DMS79 (cell line): ENCODE measurements at places on chromosomes 1 and 21.

DNA sequence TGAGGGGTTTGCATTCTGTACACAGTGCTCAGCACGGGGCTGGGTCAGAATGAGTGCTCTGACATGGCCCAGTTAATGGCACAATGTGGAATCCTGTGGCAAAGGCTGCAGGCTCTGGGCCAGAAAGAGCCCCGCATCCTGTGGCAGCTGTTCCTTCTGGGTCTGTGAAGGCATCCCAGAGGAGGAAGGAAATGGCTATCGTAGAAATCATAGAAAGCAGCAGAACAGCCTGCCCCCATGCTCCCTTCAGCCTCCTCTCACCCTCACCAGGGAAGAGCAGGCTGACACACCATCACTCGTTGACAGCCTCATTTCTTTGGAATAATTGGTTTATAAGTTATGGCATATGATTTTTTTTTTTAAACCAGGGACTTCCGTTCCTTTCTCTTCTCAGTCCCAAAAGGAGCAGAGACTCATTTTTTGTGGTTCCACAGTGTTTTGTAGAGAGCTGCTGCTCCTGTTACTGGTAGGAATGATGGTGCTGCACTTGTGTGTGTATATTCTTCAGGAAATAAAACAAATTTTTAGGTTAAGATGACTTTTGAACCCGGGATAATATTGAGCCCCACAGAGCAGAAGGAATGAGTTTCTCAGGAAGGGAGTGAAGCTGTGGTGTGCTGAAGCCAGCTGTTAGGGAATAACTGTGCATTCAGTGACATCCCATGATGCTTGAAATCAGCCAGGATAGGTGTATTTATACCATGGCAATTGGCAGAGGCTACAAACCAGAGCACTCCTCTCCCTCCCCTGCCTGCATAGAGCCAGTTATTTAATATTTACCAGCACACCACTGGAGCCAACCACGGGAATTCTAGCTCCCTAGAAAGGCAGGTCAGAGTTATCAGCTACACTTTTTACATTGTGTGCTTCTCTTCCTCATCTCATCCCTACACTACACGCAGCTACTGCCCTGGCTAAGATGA is 32.0 kb downstream of the PLXNA2 start:
- DNase-seq: no peak

GRCh38 chr1:78650114-78650660 is 556 bp downstream of the IFI44 start:
- no peak for DNase-seq

DNA sequence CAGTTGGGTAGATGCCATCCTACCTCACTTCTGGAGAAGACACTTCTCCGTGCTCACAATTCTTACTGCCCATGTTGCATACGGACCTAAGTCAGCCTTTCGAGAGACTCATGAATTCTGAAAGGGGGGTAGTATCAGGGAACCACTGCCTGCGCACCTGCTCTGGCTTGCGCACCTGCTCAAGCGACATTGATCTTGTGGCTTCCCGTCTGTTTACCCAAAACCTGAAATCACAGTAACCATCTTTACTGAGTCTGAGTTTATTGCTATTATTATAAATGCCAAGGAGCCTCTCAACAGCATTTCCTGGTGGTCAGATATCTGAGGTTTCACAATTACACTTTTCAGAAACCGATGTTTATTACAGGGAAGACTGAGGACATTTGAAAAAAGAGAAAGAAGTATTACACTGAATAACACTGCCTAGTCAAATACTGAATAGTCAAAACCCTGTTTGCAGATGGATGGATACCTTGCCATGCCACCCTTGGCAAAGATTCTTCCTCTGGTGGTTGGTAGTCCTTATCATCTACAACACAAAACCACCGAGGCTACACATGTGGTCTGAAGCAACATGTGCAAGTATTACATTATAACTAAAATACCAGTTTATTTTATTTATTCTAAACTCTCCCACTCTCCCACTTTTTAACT is 208.7 kb downstream of the SIPA1L2 start:
- DNase-seq: peak; percentile 88

DNA sequence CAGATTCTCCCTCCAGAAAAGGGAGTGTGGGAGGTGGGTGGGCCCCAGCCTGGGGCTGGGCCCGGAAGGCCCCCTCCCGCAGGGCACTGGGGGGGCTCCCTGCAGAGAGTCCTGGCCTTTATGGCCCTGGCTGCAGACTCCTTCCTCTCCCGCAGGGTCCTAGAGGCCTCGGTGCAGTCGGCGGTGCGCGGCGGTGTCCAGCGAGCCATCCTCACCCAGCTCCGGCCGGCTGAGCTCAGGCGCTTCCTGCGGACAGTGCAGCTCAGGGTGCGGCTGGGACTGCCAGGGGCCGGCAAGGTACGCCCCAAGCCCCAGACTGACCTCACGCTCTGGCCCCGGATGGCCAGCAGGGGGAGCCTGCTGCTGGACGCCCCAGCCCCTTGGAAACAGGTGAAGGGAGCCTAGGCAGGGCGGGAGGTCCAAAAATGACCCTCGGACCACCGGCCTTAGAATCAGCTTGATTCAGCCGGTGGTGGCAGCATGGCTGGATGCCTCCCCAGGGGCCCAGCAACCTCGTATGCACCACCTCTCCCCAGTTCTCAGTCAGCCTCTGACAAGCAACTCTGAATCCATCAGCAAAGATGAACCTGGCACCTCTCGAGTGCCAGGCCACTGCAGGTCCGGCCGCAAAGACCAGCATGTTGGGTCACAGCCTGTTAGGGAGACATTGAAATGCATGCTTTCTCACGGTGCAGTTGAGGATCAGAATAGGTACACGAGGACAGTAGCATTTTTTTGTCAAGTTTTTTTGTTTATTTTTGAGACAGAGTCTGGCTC is 20.6 kb downstream of the MTHFR start:
- DNase-seq: no peak

- DNase-seq: no peak
Observed at GRCh38 chr1:39575191-39576015, 1.2 kb downstream of the PABPC4 start.

DNA sequence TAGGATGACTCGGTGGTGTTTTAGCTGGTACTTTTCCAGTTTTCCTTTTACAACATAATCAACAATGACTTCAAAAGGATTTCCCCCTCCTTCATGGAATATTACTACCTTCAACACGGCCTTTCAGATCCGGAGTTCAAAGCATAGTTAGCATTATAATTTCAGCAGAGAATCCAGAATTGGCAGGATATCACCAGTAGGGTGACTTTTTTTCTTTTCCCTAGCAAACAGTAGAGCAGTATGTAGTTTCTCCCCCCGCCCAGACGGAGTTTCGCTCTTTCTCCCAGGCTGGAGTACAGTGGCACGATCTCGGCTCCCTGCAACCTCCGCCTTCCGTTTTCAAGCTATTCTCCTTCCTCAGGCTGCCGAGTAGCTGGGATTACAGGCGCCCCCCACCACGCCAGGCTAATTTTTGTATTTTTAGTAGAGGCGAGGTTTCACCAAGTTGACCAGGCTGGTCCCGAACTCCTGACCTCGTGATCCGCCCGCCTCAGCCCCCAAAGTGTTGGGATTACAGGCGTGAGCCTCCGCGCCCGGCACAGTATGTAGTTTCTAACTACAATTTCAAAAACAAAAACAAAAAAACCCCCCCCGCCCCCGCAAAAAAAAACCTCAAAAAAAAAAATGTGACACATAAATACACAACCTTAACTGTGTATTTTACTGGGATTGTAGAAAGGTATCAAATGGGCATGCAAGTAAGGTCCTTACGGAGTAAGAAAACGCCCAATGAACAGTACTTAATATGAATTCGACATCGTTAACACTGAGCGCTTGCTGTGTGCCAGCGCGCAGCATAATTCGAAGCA is 1.5 kb upstream of the COX20 start:
- peak; percentile 70 for DNase-seq

GRCh38 chr1:71081697-71082080 is 854 bp upstream of the ZRANB2 start:
- no peak for DNase-seq

GRCh38 chr1:68704800-68705443 is 208.0 kb upstream of the DEPDC1 start:
- DNase-seq: no peak

DNA sequence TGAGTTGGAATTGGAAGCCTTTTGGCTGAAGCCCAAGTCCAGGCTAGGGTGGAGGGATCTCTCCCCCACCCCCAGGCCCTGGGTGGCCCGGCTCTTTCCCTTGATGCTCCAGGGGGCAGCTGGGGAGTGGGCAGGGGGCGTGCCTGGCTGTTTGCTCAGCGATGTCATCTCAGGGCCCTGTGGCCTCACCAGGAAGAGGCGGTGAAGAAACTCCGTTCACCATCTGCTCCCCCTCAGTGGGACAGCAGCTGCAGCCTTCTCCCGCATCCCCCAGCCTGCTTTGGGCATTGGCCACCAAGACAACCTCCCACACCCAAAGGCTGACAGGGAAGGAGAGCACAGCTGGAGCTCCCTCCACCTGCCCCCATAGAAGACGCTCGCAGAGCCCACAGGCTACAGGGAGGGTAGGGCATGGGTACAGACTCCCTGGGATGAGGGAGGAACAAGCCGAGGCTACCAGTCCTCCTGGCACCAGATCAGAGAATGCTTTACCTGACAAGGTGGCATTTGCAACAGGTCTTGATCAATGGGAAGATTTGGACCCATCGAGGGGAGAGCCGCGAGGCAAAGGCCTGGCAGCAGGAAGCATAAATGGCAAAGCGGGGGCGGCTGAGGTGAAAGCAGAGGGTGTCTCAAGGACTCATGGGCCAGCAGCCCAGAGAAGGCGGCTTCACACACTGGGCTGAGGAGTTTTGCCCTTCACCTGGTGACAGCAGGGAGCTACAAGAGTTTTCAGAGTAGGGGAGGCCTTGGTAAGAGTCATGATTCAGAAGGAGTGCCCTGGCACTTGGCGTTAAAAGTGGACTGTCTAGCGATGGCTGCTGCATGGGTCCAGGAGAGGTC is 6.5 kb upstream of the GUCA2A start:
- peak; percentile 37 for DNase-seq

GRCh38 chr1:94327001-94327690 is 89.8 kb upstream of the ARHGAP29 start:
- DNase-seq: no peak

DNA sequence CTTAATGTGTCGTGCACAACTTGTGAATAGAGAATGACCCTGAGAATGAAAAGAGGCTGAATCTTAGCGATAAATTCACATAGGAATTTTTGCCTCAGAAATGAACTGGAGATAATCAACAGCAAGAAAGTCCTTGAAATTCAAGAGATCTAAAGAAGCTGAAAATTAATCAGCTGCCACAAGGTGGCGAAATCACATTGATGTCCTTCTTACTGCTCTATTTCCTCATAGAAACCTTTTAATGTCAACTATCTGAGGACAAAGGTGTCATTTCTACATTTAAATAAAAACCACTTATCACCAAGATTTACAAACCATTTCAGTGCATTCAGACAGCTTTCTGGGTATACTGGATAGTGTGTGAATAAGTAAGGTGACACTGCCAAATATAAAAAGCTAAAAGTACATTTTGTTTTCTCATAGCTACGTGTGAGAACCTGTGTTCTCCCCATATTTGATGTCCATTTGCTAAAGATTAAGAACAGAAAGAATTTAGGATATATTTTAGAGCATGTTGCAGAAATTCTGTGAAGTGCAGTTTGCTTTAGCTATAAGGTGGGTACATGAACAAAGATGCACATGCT is 485.3 kb upstream of the PTBP2 start:
- no peak for DNase-seq

DNA sequence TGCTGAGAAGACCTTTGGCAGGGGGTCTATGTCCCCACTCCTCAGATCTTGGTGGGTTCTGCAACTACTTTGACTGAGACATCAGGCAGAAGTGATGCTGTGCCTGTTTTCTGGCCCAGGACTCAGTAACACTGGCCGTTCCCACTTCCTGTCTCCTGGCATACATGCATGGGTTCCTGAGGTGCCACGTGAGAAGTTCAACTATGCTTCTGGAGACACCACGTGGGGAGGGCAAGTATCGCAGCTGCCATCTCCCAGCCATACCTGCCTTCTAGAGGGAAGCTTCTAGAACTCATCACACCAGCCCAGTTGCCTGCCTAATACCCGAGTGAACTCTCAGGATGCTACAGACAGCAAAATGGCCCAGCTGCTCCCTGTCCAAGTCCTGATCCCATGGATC is 65.8 kb downstream of the TRABD2B start:
- DNase-seq: no peak

- no peak for DNase-seq
Observed at GRCh38 chr1:150182247-150182646, 32.5 kb downstream of the PLEKHO1 start.

DNA sequence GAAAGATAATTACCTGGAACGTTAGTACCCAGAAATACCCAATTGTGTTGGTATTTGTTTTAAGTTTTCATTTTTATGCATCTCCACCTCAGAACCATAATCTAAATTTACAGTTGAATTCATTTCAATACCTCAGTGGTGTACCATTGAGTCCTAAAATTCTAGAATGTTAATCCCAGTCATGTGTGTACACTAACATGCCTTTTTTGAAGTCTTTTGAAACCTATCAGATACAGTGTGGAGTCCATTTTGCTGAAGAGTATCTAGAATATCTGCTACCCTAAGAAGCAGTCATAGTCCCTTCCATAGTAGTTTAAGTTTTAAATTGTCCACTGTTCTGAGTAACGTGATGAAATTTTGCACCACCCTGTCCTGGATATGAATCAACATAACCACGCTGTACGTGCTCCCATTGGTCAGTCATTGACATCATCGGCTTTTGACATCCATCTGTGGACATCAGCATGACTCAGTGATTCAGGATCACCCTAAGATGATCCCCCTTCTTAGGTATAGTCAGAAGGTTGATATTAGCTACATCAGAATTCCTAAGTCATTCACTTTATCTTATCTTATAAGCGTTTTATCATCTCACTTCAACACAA is 7.5 kb upstream of the ASH1L start:
- no peak for DNase-seq

DNA sequence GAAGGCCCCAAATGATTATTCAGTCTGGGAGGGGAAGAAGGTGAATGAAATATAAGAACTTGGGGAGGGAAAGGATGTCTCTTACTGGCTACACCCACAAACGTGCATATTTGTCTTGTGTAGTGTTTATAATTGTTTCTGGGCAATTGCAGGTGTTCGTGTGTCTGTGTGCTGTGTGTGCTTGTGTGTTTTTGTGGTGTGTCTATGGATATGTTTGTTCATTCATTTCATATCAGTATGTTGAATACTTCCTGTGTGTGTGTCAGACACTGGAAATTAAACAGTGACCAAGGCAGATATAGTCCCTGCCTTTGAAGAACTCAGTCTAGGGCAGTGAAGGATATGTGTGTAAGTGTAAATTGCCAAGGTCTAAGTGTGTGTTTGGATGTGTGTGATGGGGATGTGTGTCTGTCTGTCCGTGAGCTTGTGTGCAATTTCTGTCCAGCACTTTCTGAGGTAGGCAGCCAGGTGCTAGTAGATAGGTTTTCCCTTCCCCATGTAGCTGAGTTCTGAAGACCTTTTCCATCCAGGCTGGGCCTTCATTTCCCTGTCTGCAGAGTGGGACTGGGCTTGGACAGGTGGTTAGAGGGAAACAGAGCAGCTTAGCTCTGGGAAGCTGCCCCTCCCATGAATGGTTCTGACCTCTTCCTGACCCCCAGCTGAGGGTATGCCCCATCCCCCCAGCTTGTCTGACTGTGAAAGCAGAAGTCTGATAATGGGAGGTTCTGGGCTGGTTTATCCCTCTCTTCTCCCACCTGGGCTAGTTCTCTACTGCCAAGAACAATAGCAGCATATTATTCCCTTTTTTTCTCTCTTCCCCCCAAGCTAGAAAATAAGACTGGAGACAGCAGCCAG is 3.8 kb downstream of the AGO1 start:
- no peak for DNase-seq
